GM23248 (cell line): ENCODE measurements at places on chromosomes 2 and 18.

DNA sequence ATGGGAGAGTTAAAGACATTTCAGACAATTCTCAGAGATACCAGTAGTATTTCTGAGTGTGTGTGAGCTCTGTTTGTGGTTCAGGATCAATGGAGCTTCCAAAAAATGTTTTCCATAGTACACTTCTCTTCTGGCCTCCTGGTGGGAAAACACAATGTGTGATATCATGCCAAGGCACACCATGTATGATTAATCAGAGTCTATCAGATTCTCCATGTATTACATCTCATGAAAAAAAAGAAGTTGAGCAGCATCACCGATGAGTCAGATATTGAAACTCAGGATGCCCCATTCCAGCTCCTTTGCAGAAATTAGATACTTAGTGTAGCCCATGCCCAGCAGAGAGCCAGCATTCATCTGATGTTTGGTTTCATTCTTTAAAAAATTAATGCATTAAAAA lies 620.3 kb upstream of the POU3F3 start:
- no peak overlapping the region for H3K4me3 ChIP-seq
- H3K27ac ChIP-seq, result no peak overlapping the region
- no peaks in the 10 kb centered on the region for H3K27me3 ChIP-seq
- H3K36me3 ChIP-seq, result no peaks in the 10 kb centered on the region
- H3K4me1 ChIP-seq, result no peaks in the 10 kb centered on the region

- no peak for DNase-seq
- H3K36me3 ChIP-seq, result no peaks in the 10 kb centered on the region
- H3K27me3 ChIP-seq, result no peaks in the 10 kb centered on the region
- H3K4me1 ChIP-seq, result no peaks in the 10 kb centered on the region
- no peak overlapping the region for H3K4me3 ChIP-seq
- no peak overlapping the region for H3K27ac ChIP-seq
Measured at GRCh38 chr2:239349453-239350135, 51.2 kb downstream of the HDAC4 start.

DNA sequence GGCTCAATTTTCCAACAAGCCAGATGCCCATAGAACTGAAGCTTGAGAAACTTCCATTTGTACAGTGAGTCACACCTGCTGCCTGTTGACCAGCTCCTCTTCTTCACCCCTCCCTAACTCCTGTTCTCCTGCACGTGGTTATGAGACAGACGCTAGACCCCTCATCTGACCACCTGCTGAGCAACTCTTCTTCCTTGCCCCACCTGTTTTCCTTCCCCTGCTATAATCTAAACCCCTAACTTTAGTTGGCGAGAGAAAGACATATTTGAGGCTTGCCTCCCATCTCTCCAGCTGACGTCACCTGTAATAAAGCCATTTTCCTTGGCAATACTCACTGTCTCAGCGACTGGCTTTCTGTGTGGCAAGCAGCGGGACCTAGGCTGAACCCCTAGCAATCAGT lies 22.3 kb upstream of the ITM2C start:
- no peak overlapping the region for H3K4me3 ChIP-seq
- no peaks in the 10 kb centered on the region for H3K36me3 ChIP-seq
- no peak for DNase-seq
- H3K27me3 ChIP-seq, result peaks cover 15% of the 10 kb centered on the region
- H3K4me1 ChIP-seq, result no peaks in the 10 kb centered on the region
- H3K27ac ChIP-seq, result no peak overlapping the region

- no peaks in the 10 kb centered on the region for H3K36me3 ChIP-seq
- H3K27me3 ChIP-seq, result no peaks in the 10 kb centered on the region
- no peaks in the 10 kb centered on the region for H3K4me1 ChIP-seq
- no peak overlapping the region for H3K4me3 ChIP-seq
- H3K27ac ChIP-seq, result no peak overlapping the region
- DNase-seq, result no peak
Measured at GRCh38 chr2:78262713-78263375, 740.7 kb upstream of the LRRTM4 start.

DNA sequence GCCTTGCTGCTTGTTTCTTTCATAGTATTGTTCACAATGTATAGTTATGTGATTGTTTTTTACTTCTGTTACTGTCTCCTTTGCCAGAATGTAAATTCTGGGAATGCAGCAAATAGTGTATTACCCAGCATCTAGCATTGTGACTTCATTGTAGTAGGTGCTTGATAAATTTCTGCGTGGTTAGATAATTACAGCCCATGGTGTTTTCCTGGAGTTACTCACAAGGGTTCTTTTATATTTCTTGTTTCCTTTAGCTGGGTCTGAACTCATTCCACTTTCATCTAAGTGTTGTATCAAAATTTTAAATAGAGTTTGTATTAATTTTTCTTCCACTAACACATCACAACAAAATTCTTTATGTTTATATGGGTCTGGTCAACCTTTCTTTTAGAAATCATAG lies 132.6 kb downstream of the MAP4K4 start:
- peaks cover 39% of the 10 kb centered on the region for H3K36me3 ChIP-seq
- peak overlapping the region; percentile 81 for H3K27ac ChIP-seq
- H3K4me1 ChIP-seq, result peaks cover 62% of the 10 kb centered on the region

- H3K27ac ChIP-seq, result no peak overlapping the region
- H3K36me3 ChIP-seq, result no peaks in the 10 kb centered on the region
- H3K27me3 ChIP-seq, result no peaks in the 10 kb centered on the region
- H3K4me3 ChIP-seq, result no peak overlapping the region
- DNase-seq, result no peak
Measured at GRCh38 chr2:228126401-228126800, 55.1 kb downstream of the SPHKAP start.

GRCh38 chr18:59758106-59758505 lies 60.9 kb upstream of the CCBE1 start:
- H3K27ac ChIP-seq, result no peak overlapping the region
- no peak overlapping the region for H3K4me3 ChIP-seq
- peaks cover 9% of the 10 kb centered on the region; the same call in 1 of the 2 replicates for H3K4me1 ChIP-seq
- no peaks in the 10 kb centered on the region for H3K27me3 ChIP-seq
- no peaks in the 10 kb centered on the region for H3K36me3 ChIP-seq
- DNase-seq, result no peak

DNA sequence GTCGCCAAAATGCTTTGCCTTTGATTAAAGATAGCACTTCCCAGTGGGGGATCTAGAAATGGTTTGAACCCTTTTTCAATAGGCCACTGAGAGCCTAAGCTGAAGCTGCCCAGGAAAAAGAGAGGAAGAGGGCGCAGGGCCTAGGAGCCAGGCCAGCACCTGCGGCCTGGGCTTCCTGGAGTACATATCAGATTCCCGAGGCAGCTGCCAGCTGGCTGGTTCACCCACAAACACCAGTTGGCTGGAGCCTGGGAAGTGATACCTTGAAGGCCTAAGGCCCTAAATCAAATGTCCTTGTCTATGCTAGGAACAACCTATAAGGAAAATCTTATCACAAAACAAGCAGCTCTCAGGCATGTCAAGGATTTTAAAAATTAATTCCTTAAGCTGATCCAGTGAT lies 37.1 kb downstream of the ANKRD44 start:
- no peaks in the 10 kb centered on the region for H3K4me1 ChIP-seq
- no peaks in the 10 kb centered on the region for H3K36me3 ChIP-seq
- no peak for DNase-seq
- H3K4me3 ChIP-seq, result no peak overlapping the region
- H3K27me3 ChIP-seq, result no peaks in the 10 kb centered on the region

DNA sequence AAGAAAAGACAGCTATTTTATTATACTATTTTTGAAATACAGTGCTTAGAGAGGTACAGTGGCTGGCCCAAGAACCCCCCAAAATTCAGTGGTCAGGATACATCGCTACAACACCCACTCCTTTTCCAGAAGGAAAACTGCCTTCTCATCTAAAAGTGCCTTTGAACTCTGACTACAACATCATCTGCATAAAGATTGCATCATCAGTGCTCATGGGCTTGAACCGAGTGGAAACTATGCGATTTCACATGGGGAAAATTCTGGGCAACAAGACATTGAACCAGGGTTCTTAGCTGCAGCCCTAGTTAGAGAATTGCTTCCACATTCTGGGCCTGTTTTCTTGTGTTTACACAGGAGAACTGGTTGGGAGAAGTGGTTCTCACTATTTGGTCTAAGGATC lies 294.6 kb upstream of the SLC14A2 start:
- DNase-seq, result peak; percentile 79
- peaks cover 39% of the 10 kb centered on the region for H3K4me1 ChIP-seq
- H3K4me3 ChIP-seq, result no peak overlapping the region
- no peaks in the 10 kb centered on the region for H3K27me3 ChIP-seq
- H3K36me3 ChIP-seq, result no peaks in the 10 kb centered on the region
- 0 out of 2 replicates have a peak overlapping the region, but pooled peaks have one; percentile 12 for H3K27ac ChIP-seq

GRCh38 chr2:41829052-41829451 lies 218.8 kb upstream of the PKDCC start:
- no peaks in the 10 kb centered on the region for H3K36me3 ChIP-seq
- H3K4me1 ChIP-seq, result no peaks in the 10 kb centered on the region
- no peak overlapping the region for H3K4me3 ChIP-seq
- no peak for DNase-seq
- H3K27me3 ChIP-seq, result no peaks in the 10 kb centered on the region; the same call in none of the 2 replicates

DNA sequence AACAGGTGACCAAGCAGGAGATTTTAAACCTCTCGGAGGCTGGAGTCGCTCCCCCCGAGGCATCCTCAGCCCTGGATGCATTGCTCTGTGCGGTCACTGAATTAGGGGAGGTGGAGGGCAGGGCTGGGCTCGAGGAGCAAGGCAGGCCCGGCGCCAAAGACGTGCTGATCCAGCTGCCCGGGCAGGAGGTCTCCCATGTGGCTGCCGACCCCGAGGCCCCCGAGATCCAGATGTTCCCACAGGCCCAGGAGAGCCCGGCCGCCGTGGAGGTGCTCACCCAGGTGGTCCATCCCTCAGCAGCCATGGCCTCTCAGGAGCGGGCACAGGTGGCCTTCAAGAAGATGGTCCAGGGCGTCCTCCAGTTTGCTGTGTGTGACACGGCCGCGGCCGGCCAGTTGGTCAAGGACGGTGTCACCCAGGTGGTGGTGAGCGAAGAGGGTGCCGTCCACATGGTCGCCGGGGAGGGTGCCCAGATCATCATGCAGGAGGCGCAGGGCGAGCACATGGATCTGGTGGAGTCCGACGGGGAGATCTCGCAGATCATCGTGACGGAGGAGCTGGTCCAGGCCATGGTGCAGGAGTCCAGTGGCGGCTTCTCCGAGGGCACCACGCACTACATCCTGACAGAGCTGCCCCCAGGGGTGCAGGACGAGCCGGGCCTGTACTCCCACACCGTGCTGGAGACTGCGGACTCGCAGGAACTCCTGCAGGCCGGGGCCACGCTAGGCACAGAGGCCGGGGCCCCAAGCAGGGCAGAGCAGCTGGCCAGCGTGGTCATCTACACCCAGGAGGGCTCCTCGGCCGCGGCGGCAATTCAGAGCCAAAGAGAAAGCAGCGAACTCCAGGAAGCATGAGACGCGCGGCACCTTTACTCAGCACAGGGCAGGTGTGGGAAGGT lies 145.1 kb downstream of the PTGR3 start:
- H3K4me1 ChIP-seq, result no peaks in the 10 kb centered on the region
- H3K4me3 ChIP-seq, result no peak overlapping the region
- H3K36me3 ChIP-seq, result no peaks in the 10 kb centered on the region
- H3K27ac ChIP-seq, result no peak overlapping the region

DNA sequence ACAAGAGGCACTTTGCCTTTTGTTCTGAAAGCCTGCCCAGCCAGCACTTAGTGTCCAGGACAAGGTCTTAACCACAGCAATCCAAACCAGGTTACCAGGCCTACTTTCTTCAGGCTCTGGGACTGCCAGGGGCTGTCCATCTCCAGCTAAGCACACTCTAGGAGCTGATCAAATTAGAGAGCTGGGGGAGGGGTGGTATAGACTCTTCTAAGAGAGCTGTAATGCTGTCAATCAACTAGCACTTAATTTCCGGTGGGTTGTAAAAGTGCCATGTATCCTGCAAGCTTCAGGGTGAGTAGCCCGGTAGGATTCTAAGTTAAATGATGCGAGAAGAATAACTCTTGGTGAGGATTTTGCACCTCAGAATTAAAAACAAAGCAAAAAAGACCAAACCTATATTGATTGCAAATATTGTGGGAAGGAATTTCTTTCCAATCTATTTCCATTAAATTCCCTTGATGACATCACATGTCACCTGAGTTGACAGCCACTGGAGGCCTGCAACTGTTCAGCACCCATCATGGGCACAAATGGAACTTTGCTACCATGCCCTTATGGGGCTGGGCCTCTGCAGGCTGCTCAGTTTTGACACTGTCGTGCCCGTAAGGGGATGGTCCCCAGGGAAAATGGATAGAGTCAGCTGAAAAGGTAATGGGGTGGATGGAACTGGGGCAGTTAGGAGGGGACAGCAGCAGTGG lies 8.7 kb upstream of the COX7A2L start:
- no peak overlapping the region for H3K4me3 ChIP-seq
- no peak for DNase-seq
- H3K4me1 ChIP-seq, result peaks cover 8% of the 10 kb centered on the region
- no peak overlapping the region for H3K27ac ChIP-seq
- no peaks in the 10 kb centered on the region for H3K27me3 ChIP-seq

DNA sequence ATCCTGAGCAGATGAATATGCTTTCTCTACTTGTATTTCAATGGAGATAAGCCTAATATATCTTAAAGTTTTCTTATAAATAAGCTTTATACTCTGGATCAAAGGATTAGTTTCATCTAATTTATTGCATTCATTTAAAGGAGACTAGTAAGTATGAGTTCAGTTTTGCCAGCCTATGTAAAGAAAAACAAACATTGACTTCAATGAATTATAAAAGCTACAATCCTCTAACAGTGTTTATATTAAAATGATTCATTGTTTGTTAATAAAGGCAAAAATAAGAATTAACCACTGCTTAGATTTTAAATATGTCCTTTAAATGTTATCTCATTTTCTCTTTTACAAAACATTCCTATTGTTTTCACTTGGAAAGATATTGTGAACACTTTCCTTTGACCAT lies 566.0 kb downstream of the EPHA4 start:
- no peak for DNase-seq
- no peaks in the 10 kb centered on the region for H3K36me3 ChIP-seq
- no peaks in the 10 kb centered on the region for H3K4me1 ChIP-seq
- H3K4me3 ChIP-seq, result no peak overlapping the region
- H3K27ac ChIP-seq, result no peak overlapping the region
- no peaks in the 10 kb centered on the region for H3K27me3 ChIP-seq

DNA sequence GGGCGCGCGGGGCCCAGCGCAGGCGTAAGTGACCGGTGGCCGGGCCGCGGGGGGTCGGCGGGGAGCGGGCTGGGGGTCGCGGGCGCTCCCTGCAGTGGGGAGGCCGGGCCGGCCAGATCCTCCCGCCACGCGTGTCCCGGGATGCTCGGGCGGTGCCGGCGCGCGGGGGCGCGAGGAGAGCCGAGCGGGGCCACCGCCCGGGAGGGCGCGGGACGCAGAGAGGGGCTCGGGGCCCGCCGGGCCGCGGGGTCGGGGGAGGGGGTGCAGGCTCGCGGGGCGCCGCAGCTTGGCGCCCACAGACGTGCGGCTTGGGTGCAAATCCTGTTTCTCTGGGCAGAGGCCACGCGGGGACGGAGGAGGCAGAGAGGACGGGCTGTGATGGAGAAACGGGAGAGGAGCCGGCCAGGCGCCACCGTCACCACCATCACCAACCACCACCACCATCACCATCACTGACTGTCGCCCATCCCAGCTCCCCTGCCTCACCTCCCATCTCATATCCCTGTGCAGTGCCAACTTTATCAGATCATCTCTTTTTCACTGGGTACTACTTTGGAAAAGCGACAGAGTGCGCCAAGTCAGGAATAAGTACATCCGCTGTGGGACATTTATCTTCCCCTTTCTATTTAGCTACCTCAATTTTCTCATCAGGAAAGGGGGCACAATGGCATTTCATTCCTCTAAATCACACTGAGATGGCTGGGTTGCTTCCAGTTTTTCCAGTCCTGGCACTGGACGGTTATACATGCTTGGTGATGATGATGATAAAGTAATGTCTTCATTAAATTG lies 97.2 kb upstream of the GPR45 start:
- no peaks in the 10 kb centered on the region for H3K36me3 ChIP-seq
- H3K4me1 ChIP-seq, result peaks cover 5% of the 10 kb centered on the region; the same call in 1 of the 2 replicates
- peak overlapping the region; percentile 63 for H3K4me3 ChIP-seq
- H3K27me3 ChIP-seq, result peaks cover 53% of the 10 kb centered on the region
- H3K27ac ChIP-seq, result no peak overlapping the region
